ENCODE measurements at places on chromosomes 1 and 21. TPM values are rescaled to one million over a fixed set of nuclear protein-coding genes. Genes with fewer than 3 reads are reported as not detected.

CCDC181 gene
- total RNA-seq = not detected

DNA sequence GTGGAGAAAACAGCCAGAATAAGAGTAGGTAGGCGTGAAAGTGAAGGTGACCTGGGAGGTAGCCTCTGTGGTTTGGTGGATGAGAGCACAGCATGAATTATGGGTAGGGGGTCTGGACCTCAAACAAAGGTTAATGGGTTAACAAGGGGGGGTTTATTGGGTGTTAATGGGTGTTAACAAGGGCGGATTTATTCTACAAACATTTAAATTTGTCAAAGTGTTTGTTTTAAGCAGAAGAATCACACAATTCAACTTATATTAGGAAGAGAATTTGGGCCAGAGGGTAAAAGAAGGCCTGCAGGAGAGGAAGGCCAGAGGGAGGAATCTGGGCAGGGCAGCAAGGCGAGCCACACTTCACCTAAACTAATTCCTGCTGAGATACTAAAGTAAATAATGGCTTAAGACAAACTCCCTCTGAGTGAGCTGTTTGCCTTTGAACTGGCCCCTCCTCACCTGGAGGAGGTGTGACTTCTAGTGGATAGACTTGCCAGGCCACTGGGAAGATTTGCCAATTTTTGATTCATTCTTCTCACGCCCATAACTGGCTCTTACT, 191.7 kb downstream of the GIPC2 start:
- no peak for DNase-seq

PADI2 gene
- under 0.01 TPM for total RNA-seq

IGSF21 gene
- not detected for total RNA-seq

GRCh38 chr1:205339717-205340116, 17.0 kb downstream of the KLHDC8A start:
- DNase-seq = no peak

TCHH gene
- total RNA-seq = under 0.01 TPM

GRCh38 chr1:169530448-169530847, 44.7 kb upstream of the SLC19A2 start:
- no peak for DNase-seq

DNA sequence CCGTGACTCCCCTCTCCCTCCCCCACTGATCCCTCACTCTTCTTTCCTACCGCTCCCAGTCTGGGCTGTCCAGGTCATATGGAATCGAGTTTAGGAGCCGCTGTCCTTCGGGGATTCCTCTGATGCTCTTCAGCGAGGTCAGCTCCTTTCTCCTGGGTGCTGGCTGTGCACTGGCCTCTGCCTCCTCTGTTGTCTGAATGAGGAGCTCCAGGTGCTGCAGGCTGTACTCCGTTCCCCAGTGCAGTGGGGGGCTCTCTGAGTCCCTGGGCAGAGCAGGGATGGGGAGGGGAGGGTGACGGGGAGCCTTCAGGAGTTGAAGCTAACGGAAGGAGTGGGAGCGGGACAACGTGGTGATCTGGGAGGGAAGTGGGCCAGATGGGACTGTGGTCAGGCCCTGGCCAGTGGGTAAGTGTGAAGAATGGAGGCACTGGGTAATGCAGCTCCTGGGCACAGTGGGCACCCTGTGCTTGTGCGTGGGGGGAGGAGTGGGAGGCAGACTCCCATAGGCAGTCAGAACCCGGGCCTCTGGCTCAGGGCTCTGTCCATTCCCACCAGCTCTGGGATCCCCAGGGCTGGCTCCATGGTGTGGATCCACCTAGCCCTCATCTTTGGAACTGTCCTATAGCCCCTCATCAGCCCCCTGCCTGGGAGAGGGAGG, 59.5 kb upstream of the TLR5 start:
- no peak for DNase-seq

- DNase-seq = no peak
Measured at GRCh38 chr1:232422898-232423297, 207.0 kb downstream of the SIPA1L2 start.
